ENCODE measurements at places on chromosomes 12 and 14.
A peak's percentile ranks its signal among the peaks of the same experiment; 100 is the strongest.

- DNase-seq = no peak
Measured at GRCh38 chr14:89205137-89205740, 211.8 kb downstream of the FOXN3 start.

- no peak for DNase-seq
Measured at GRCh38 chr12:59649203-59649602, 53.4 kb downstream of the SLC16A7 start.

DNA sequence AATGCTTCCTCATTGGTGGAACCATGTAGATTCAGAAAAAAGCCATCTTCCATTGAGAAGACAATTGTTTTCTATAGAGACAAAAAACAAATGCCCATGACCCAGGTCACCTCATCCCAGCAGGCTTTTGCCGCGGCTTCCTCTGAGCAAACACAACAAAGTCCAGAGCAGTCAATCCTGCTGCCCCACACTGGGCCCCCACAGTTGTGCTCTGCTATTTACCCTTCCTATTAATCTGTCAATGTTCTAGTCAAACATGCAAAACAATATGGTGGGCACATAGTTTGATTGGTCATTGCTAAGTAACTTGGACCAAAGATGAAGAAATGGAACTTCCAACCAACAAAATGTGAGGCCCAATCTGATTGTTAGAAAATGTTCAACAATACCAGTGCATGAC, 20.7 kb downstream of the C12orf42 start:
- DNase-seq = no peak

DNA sequence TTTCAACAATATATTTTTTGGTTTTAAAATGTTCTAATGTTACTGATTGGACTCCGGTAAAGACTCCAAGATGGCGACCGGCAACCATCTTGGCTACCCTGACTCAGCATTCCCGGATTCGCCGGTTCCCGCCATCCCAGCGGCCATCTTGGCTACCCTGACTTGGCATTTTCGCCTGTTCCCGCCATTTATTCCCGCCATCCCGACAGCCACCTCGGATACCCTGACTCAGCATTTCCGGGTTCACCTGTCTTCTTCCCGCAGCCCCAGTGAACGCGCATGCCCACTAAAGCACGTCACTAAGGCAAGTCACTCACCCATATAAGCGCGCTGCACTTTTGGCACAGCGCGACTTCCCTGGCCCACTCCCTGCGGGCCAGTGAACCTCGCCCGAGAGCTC, 9.0 kb upstream of the LRFN5 start:
- no peak for DNase-seq

DNA sequence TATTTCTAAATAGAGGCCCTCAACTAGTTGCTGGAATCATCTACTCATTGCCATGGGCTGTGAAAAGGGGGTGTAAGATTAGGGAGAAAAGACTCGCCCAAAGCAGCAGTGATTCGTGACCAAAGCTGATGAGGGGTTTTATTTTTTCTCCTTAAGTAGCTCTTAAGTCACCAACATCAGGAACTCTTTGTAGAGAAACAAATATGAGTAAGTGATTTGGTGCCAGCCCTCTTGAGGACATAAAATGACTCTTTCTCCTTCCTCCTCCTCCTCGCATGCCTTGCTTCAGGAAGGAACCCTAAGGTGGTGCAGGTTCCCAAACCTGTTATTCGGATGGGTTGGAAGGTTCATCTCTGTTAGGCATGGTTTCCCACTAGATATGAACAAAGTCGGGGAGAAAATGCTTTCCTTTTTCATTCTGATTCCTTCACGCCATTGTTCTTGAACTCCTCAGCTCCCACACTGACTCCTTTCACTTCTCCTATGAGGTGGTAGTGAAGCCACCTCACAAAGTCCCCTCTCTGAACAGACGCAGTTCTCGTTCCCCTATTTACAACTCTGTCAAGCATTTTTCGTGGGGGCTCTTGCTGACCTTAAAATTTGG, 113.4 kb downstream of the ETV6 start:
- no peak for DNase-seq

GRCh38 chr12:117403586-117404139, 42.2 kb upstream of the NOS1 start:
- no peak for DNase-seq

DNA sequence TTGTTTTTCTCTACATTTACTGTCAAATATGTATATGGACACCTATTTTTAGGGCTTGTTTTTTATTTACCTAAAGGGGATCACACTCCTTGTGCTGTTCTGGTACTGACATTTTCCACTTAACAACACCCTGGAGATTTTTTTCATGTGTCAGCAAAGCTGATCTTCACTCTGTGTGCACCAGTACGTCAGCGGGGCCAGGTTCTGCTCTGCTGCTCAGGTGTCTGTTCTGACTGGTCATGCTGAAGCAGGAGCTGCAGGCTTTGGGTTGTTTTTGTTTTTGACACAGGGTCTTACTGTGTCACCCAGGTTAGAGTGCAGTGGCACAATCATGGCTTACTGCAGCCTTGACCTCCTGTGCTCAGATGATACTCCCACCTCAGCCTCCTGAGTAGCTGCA, 81.9 kb upstream of the CCND2 start:
- DNase-seq = no peak

DNA sequence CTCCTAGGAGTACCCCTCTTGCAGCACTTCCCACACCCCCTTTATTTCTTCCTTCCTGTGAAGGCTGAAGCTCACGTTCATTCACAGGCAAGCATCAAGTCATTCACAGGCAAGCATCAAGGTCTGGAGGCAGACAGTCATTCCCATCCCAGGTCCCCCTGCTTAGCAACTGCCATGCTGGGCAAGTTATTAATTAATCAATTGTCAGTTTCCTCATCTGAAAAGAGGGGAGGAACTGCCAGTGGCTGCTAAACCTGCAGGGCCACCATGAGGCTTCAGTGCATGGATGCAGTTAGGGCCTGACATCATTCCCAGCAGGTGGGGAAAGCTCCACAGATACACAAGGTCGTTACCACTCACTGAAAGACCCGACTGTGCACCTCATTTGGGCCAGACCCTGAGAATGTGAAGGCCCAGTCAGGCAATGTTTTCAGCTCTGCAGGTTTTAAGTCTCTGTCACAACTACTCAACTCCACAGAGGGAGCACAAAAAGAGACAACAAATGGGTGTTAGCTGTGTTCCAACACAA, 85.0 kb upstream of the GPR68 start:
- DNase-seq = no peak

GRCh38 chr14:61889914-61890351, 127.7 kb downstream of the SNAPC1 start:
- peak; percentile 27 for DNase-seq

- DNase-seq = no peak
Measured at GRCh38 chr12:115752913-115753726, 524.4 kb downstream of the MED13L start.

DNA sequence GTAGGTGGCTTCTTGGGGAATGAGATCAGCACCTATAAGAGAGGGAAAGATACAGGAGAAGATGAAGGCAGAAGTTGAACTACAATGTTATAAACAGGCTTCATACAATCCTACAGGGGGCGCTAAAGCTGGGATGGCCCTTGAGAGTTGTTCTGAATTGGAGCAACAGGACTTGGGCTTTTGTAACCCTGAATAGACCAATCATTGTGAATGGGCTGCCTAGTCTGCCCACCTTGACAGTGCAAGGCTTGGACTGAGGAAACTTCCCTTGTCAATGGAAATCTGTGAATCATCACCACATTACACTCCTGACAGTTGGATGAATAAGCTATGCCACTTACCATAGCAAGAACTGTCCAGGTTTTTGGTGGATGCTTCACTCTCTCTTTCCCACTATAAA, 306.1 kb downstream of the KCNC2 start:
- no peak for DNase-seq

DNA sequence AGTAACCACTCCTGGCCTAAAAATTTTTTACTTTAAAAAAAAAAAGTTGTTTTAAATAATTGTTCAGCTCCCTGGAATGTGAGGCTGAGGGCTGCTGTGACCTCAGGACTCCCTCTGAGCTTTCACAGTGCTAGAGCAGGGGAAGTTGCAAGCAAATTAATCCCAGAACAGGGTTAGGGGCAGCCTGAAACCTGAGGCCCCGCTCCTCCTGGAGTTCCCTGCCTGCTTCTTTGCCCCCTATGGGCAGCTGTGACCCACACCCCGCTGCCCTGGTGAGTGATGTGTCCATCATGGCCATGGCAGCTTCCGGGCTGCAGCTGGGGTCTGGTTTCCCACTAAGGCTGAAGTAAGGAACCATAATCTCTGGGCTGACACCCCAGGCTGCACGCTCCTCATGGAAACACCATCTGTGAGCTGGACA, 9.5 kb downstream of the RITA1 start:
- no peak for DNase-seq

DNA sequence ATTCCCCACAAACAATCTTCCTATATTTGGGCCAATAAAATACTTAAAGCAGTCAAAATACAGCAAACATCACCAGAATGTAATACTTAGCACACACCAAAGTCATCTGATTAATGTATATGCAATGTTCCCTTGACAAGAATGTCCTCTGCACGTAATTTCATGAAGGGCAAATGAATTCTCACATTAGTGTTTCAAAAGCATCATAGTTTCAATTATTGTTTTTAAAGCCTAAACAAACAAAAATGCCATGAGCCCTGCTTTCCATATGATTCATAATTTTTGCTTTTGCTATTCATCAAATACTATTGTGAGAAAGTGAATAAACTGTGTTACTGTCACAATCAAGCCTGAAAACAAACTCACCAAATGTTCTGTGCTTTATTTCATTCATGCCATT, 156.0 kb downstream of the EPS8 start:
- DNase-seq = no peak

GRCh38 chr12:32893043-32893442, 3.5 kb downstream of the PKP2 start:
- no peak for DNase-seq

- DNase-seq = no peak
Measured at GRCh38 chr14:68825729-68826128, 32.9 kb upstream of the ZFP36L1 start.

DNA sequence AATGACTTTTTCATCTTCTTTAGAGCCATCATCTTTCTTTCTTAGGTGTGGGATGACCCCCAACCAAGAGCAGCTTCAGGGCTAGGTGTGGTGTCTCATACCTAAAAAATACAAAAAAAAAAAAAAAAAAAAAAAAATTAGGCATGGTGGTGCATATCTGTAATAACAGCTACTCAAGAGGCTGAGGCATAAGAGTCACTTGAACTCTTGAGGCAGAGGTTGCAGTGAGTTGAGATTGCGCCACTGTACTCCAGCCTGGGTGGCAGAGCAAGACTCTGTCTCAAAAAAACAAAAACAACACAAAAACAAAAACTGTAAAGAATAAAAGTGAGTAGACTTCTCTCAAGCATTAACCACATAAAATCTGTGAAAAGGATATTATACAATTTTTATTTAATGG, 8.0 kb upstream of the ATF7IP start:
- DNase-seq = no peak

DNA sequence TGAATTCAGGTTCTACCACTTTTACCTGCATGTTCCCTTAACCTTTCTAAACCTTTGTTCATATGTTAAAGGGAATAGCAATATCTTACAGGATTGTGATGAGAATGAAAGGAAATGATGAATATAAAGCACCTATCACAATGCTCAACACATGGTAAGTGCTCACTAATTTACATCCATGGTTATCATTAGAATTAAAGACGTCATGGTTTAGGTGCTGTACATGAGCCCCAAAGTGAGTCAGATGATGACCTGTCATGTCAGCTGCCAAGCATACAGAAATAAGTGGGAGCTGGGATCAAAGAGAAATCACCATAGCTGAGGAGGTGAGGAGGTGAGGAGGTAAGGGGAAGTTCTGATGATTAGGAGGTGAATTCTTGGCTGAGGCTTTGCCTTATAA, 135.9 kb upstream of the ATP2B1 start:
- DNase-seq = no peak

DNA sequence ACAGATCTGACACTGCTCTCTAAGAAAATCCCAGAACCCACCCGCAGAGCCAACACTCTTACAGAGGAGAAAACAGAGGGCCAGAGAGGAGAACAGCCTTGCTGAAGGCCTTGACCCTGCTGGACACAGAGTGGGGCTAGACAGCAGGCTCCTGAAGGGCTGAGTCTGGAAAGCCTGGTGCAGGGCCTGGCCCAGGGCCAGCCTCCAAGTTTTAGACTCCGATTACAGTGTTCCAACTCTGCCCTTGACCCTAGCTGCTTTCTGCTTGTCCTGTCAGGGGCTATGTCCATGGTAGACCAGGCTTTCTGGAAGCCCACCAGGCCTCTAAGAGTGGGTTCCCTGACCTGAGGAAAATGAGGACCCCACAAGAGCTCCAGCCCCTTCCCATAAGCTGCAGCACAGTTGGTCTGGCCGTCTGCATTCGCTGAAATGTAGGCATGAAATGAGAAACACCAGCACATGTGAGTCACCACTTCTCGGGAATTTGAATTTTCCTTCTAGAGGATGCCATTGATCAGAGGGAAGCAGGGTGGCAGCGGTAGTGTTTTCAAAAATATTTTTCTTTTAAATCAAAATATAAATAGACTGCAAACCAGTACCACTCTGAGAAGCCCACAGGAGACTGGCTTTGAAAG, 154.4 kb downstream of the CALM1 start:
- DNase-seq = no peak

DNA sequence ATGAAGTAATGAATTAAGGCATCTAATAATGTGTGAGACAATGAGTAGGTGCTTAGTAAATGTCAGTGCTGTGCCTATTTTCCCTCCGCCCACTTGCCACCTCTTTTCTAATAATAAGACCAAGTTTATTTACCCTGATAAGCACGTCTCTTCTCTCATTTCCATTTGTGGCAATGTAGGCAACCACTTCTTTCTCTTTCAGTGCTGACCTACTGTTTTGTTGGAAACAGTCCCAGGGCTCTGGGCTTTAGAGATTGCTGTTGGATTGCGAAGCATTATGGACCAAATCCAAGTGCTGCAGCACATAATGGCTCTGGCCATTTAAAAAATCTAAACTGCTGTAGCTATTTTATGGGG, 141.3 kb upstream of the PLEKHG7 start:
- DNase-seq = no peak

DNA sequence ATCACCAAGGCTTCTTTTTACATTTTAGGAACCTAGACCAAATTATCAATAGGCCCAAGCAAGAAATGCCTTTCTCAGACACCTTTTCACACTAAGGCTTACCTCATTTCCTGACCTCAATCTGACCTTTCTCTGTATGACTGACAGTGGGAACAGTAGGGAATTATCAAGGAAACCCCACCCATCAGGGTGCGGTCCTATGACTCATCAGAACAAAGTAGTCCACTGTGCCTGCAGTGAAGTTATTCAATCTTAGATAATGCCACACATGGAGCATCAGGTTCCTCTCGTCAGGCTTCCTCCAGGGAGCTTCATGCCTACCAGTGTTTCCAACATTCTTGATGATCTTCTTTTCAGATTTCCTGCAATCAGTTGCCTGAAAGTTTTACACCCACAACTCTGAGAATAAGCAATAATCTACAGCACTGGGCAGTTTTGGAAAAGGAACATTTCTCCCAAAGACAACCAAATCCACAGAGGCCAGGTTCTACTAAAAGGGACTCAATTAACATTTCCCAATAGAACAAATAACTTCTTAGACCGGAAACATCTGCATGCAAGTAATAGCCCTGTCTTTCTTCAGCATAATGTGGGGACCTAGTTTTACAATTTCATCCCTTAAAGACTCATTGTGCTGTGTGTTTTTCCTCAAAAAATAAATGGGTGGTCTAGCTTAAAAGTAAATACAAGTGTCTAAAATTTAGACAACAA, 35.9 kb upstream of the TMTC2 start:
- no peak for DNase-seq

- no peak for DNase-seq
Measured at GRCh38 chr14:22314183-22314820, 274.7 kb downstream of the DAD1 start.

Data from stimulated activated CD8-positive, alpha-beta memory T cell treated with anti-CD3 and anti-CD28 coated beads, Interleukin-4, amount 100 ng/mL, for 48 hours (primary cell).